Activated CD8-positive, alpha-beta memory T cell treated with anti-CD3 and anti-CD28 coated beads for 24 hours (primary cell): ENCODE measurements at places on chromosomes 7 and 10.

GRCh38 chr7:159095979-159096411 is 48.7 kb downstream of the VIPR2 start:
- DNase-seq, result no peak

DNA sequence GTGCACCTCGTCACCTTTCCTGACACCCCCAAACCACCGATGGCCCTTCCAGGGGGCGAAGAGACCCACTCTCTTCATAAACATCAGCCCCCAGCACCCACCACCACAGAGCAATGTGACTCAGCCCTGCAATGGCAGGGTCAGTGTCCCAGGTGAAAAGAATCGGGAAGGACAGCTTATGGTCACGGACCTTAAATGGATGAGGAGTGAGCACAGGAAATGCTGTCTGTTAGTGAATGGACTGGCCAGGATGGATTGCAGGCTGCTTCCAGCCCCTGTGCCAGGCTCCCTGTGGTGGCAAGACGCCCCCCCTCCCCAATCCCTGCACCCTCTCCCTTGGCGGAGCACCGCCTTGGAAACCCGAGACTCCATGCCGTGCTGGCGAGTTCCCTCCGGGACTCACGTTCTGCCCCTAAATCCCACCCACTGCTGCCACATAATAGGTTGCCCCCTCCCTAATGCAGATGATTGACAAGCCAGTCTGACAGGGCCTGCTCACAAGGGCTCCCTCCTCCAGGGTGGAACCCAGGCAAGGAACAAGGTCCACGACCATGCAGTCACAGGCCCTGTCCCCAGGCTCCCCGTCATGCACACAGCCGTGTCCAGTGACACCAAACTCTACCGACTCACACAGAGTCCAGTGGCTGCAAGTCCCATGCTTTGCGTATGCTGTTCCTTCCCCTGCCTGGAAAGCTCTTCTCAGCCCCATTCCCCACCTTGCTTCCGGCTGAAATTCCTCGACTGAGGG is 7.3 kb downstream of the ASB13 start:
- peak; percentile 33 for DNase-seq

GRCh38 chr7:37118004-37118403 is 330.7 kb downstream of the ELMO1 start:
- no peak for DNase-seq

DNA sequence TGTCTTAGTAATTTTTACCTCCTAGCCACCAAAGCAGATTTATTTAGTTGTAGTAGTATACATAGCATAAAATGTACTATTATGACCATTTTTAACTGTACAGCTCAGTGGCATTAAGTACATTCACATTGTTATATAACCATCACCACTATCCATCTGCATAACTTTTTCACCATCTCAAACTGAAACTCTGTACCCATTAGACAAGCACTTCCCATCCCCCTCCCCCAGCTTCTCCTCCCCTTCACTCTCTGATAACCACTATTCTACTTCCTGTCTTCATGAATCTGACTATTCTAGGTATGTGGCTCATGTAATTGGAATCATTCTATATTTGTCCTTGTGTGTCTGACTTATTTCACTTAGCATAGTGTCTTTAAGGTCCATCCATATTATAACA is 71.9 kb downstream of the MRPL32 start:
- no peak for DNase-seq

GRCh38 chr7:116511552-116512519 is 12.3 kb downstream of the CAV2 start:
- no peak for DNase-seq

DNA sequence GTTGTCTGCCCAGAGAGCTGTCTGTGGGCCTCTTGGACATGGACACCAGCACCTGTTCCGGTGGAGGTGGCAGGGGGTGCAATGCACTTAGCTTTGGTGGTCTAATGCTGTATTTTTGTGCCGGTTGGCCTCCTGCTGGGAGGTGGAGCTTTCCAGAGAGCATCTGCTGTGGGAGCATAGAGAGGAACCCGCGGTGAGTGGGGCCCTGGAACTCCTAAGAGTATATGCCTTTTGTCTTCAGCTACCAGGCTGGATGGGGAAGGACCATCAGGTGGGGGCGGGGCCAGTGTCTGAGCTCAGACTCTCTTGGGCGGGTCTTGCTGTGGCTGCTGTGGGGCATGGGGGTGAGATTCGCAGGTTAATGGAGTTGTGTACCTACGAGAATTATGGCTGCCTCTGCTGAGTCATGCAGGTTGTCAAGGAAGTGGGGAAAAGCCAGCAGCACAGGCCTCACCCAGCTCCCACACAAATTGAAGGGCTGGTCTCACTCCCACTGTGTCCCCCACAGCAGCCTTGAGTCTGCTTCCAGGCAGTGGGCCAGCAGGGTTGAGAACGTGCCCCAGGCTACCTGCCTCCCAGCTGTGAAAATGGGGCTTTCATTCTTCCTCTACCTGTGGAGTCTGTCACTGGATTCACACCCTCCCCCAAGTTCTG is 29.0 kb downstream of the JAKMIP3 start:
- no peak for DNase-seq

DNA sequence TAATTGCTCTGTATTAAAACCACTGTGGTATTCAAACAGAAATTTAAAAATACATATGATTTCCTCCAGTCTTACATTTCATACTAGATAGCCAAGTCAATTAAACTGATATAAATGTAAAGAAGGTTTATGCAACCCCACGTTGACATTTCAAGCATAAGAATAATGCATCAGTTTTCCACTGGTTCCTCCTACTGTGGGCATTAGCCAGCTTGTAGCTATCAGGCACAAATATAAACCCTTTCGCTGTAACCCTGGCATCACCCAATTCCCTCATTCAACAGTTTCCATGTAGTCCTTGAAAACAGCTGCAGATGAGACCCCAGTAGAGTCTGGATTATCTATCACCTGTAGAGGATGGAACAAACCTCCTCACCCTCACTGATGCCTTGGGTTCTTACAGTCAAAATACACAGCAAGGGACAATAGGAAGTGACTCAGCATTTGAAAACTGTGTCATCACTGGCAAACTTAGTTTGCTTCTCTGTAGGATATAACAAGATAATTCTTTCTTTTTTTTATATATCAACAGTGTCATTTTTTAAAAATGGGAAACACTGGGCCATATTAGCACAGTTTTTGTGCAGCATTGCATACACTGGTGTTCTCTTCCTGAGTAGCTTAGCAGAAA is 113.0 kb downstream of the PDE1C start:
- DNase-seq, result no peak

DNA sequence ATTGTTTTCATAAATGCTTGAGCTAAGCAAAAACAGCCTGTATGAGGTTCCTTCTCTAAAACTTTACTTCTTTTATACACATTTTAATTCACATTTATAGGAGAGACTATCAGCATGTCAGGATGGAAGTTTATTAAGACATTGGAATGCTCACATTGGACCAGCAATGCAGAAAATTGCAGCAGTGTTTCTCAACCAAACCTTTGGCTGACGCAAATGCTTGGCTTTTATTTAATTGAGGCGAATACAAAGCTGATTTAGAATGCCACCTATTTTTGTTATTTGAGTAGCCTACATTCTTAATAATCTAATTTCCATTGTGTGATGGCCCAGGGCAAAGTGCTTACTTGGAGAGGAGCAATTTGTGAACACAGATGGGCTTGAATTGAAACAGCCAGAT is 283.2 kb downstream of the ARL4A start:
- no peak for DNase-seq

DNA sequence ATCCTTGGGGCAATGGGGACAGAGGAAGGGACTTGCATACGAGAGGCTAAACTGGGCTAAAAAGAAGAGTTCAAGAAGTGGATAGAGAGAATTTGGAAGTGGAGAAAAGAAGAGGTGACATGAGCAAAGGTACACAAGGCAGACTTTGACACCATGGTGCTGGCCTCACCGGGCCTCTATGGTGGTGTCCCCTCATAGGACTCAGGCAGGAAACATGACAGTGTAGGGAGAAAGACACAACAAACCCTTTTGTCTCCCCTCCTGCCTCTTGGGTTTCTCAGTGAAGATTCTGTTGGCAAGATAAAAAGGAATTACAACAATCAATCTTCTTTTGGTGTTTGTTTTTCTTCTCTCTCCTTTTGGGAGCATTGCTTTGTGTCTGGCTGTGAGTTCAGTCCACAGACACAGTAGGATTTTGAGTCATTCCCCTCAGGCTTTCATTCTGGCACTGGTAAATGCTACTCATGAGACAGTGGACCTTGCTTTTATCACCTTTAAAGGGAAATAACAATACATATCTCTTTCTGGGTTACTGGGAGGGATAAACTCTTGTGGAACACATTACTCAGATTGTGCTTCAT is 827.7 kb downstream of the TNS3 start:
- no peak for DNase-seq

- DNase-seq, result no peak
These were observed 45.2 kb downstream of the COL1A2 start for GRCh38 chr7:94439893-94440381.

DNA sequence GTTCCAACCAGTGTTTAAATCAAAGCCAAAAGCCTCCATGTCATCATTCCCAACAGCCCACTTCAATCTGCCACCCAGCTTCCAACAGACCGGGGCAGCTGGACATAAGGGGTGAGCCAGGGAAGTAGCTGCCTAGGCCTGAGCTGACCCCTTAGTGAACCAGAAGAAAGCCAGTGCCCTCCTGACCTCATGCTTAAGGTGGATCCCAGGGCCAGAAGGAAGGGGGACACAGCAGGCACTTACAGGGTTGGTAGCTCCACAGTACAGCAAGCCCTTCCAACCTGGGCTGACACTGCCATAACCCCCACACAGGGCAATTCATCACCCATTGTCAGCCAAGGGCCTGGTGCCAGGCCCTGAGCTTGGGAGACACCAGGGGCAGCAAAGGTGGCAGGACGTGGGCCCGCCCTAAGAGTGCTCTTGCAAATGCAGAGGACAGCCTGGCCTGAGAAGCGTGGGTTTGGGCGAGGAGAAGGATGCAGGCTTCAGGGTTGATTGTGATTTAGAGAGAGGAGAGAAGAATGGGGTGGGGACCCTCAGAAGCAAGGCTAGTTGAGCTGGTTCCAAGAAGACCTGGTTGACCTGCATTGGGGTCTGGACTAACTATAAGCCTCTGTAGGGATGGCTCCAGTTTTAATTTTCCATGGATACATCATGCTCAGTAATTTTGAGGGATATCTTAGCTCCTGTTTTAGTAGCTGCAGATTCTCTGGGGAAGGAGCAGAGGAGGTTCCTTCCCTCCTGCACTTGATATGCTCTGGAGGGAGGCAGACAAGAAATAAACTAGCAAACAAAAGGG is 3.1 kb upstream of the CYP26A1 start:
- DNase-seq, result no peak

DNA sequence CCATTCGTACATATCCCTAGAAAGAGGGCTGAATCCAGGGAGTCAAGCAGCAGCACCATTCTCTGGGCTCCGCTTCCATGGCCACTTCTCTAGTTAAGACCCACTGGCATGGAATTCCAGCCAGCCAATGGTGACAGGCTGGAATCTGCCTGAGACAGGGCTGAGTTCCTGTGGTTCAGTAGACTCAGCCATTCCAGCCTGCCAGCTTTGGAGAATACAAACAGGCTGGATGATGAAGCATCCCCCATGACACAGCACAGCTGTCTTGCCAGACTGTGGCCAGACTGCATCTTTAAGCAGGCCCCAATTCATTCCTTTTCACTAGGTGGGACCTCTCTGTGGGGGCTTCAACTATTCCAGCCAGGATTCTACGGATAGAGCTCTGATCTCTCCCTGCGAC is 329.6 kb downstream of the XPNPEP1 start:
- no peak for DNase-seq

DNA sequence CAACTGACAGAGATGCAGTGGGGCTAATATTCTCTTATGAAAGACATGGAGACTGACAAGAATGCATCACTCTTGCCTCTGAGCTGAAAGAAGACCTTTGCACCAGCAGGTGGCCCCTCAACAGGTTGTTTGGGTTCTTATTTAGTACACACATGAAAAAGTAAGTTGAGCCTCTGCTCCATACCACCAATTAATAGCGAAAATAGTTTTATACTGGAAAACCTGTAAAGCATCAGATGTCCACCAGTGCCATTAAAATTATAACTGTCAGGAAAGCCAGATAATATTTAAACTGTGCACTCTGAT is 26.3 kb upstream of the FAM13C start:
- DNase-seq, result no peak

DNA sequence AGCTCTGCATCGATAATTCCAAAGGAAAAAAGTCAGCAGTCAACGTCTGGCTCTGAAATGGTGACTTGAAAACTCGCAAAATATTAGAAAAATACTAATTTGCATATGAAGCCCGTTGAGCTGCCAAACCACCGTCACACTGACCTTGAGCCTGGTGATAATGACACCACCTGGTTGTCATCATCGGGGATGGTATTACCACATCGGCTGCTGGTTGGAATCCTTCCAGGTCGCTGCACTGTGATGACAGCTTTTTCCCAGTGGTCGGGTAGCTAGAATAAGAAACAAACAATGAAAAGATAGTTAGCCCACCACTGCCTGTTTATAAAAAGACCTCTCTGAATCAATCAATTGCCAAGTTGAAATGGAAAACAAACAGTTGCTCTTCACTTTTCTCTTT is 41.6 kb downstream of the LAMB1 start:
- no peak for DNase-seq

DNA sequence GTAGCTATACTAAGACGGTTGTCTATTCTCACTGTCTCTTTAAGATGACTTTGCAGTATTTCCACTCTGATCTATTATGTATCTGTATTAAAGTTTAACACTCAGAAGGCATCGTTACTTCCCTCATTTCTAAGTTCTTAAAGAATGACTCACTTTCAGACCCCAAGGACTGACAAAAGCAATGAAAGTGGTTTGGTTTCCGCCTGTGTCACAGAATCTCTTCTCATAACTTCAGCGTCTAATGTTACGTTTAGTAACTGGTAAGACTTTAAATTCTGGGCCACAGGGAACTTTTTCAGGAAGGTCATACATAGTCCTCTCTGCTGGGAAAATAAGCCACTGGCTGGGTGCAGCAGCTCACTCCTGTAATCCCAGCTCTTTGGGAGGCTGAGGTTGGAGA is 892.0 kb upstream of the AUTS2 start:
- no peak for DNase-seq

DNA sequence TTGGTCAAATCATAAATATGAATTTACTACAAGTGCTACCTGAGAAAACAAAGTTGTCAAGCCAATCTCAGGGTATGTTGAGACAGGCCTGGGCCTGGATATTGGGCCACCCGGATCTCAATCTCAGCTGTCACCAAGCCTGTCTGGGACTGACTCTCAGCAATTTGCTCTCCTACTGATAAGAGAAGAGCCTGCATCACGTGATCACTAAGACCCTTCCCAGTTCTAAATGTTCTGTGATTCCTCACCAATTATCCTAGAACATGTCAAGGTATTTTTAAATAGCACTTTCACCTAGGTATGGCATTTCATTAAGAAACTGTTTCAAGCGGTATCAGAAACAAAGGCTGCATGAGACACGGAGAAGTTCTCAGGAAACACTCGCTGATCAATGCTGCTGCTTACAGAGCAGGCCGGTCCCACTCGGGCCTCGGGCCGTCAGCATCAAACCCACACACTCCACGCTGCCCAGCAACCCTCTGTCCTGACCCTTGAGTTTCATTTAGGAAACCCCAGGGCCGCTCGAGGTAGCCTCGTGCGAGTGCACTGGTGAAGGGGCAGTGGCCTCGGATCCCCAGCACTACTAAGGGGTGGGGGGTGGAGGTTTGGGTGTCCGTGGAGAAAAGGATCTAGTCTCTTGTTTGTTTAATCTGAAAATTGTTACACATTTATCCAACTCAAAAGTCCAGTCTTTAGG is 4.1 kb downstream of the KLF6 start:
- DNase-seq, result peak; percentile 63
